Stimulated activated CD4-positive, alpha-beta T cell treated with anti-CD3 and anti-CD28 coated beads, Interleukin-12 subunit alpha, Interleukin-12 subunit beta, amount 100 ng/mL, for 48 hours (primary cell): ENCODE measurements at places on chromosomes 1 and 21.

- DNase-seq = no peak
These were observed 38.9 kb downstream of the MCOLN2 start for GRCh38 chr1:84957966-84958365.

- DNase-seq = no peak
These were observed 49.4 kb upstream of the BOLA1 start for GRCh38 chr1:149849947-149850360.

DNA sequence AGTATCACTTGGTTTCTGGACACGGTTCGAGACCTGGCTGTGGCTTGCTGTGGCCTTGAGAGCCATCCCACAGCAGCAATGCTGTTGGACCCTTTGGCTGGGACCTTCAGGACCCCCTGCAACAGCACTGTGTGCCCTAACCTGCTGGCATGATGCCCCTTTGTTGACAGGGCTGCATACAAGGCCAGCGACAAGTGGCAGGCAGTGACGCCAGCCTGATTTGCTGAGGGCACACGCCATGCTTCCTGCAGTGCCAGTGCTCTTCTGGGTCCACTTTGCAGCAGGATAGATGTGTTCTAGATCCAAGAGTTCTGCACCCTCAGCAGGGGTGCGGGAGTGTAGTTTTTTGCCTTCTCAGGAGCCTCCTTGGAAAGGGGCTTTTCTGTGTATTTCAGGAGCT is 32.8 kb downstream of the COQ8A start:
- DNase-seq = no peak

DNA sequence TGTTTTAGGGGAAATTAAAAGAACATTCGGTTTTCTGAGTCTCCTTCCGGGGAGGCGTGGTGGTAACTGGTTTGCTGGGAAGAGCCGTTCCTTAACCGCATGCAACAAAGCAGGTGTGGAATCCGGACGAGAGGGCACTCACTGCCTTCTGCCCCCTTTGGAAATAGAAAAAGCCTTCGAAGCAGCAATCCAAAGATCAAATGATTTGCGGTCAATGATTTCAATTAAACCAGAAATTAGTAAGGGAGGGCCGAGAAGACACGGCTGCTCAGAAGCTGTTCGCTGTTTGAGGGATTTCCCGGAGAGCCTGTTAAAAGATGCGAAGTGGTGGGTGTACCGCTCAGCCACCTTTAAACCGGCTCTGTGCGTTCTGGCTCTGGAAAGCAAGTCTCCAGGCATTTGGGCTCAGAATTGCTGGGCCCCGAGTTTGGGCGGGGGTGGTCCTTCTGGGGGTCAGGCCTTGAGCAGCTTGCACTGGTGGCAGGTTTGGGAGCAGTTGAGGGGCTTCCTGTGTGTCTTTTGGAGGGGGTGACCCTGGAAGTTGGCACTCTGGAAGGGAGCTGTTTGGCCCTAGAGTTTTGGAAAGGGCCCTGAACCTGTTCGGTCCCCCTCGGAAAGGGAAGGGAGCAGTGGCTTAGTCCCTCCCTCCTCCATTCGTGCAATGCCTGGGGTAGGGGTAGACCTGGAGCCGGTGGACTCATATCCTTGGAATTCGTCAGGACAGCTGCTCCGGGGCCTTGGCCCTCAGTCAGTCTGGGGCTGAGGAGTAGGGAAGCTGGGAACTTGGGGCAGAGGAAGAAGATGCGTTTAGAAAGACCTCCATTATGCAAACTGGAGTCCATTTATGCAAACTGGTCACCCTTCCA is 3.1 kb downstream of the SIM2 start:
- DNase-seq = no peak

DNA sequence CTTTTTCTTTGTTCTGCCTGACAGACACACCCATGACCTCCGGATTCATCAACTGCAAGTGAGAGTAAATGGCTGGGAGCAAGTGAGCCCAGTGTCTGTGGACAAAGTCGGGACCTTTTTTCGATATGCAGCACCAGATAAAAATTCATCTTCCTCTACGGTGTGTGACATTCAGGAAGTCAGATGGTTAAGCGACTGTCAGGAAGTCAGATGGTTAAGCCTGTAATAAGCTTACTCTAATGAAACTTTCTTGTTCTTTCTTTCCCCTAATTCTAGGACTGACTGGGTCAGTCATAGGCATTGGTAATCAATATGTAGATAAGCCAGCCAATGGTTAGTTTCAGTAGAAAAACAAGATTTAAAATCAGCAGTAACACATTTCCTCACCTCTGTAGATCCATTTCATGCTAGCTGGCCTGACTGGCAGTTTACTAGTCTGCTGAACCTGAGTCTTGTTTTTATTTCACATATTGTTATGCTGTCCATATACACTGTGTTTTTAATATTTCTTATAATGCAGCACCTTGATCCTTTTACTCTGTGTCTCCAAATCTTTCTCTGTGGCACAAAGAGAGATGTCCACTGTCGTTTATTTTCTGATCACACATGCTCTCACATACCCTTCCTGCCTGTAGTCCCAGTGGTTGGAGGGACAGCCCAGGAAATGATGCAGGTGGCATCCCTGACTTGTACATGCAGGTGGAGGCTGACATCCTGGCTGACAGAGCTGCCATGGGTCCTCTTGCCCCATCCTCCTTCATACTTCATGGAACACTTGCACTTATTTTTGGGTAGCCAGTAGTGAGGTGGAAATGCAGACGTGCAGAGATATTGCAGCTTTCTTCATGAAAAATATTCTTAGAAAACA is 115.8 kb downstream of the VPS13D start:
- no peak for DNase-seq

DNA sequence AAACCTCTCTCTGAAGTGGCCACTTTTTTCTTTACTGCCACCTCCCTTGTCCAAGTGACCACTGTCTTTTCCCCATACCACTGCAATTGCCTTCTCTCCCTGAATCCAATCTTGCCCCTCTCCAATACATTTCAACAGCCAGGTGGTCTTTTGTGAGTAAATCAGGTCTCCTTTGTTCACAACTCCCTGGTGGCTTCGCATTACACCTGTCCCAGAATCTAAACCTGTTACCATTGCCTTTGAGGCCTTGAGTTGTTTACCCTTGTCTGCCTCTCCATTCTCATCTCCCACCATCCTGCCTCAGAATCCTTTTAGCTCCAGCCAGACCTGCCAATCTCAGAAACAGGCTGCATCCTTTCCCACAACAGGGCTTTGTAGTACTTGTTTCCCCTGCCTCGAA is 21.8 kb upstream of the DYNLT5 start:
- no peak for DNase-seq

DNA sequence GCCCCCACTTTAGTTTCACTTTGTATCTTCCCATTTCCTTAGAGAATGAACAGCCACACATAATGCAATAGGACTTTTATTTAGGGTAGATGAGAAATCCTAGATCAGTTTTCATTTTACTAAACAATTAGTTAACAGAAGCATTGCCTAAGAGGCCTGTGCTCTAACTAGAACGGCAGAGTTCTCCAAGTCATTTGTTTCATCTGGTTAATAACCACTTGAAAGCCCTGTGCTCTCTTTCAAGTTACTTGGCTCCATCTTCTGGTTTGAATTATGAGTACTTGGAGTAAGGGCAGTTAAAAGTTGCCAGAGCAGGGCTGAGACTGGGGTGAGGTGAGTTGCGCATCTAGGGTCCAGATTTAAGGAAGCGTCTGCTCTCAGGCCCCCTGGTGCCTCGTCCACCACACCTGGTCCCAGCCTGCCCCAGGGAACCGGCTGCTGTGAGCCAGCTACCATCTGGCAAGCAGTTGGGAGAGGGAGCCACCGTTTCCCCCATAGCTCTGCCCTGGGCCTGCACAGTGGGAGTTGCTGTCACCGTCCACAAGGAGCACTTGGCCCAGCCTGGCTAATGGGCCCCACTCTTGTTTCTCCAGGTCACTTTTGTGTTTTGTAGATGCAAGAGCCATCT is 18.1 kb upstream of the SLC44A3 start:
- no peak for DNase-seq

DNA sequence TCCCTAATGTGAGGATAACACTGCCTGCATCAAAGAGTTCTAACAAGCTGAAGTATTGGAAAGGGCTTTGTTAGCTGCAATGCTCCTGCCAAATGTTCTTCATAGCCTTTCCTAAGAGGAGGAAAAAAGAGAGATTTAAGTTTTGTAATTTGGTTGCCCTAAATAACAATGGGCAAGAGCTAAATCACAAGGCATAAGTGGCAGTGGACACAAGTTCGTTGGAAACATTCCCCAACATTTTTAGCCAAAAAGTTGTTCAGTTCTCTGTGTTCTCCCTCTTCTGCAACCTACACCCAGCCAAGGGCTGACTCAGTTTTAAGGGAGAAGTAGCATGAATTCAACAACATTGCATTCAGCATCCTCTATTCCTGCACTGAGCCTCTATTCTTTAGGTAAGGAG is 2.6 kb upstream of the UQCRHL start:
- no peak for DNase-seq

DNA sequence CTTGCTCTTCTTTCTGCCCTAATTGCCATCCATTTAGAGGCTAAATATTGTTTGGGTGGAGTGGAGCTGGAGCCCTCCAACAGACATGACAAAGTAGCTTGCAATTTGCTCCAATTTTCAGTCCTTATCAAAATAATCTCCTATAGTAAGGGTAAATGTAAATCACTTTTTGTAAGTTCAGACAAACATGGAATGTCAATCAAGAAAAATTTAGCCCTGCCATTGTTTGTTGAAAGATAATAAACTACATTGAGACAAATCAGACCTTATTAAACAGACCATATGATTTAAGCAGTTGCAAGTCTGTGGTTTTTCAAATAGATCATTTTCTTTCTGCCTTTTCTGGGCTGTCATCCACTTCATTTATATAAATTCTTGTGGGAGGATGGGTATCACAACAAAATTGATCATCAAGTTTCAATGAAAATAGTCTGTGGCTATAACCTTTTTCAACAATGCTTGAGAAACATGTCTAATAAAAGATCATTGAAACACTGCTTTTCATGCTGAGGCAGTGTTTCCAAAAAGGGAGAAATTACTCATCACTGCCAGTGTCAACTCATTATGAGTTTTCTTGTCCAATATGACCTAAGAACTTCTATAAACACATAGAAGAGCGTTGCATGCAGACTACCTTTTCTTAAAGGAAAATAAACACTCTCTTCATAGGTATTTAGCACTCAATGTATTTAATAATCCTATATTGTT is 1152.0 kb upstream of the B3GALT2 start:
- DNase-seq = no peak

GRCh38 chr21:35381743-35382310 is 332.7 kb upstream of the RUNX1 start:
- DNase-seq = no peak

DNA sequence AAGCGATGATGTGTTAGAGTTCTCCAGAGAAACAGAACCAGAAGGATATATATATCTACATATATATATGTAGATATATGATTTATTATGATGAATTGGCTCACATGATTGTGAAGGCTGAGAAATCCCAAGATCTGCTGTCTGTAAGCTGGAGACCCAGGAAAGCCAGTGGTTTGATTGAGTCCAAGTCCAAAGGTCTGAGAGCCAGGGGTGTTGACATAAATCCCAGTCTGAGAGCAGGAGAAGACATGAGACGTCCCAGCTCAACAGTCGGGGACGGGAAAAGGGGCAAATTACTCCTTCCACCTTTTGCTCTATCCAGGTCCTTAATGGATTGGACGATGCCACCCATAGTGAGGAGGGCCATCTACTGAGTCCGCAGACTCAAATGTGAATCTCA is 126.6 kb downstream of the PRDM2 start:
- no peak for DNase-seq

DNA sequence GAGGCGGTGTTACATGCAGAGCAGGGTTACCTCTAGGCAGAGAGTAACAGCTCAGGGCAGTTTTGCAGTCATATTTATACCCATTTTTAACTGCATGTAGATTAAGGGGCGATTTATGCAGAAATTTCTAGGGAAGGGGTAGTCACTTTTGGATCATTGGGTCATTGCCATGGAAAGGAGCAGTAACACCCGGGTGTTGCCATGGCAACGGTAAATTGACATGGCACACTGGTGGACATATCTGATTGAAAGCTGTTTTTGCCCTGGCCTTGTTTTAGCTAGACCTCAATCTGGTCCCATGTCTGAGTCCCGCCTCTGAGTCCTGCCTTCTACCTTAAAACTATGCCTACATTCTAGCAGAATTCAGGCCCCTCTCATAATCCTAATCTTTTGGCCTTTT is 11.8 kb upstream of the USP1 start:
- DNase-seq = no peak

DNA sequence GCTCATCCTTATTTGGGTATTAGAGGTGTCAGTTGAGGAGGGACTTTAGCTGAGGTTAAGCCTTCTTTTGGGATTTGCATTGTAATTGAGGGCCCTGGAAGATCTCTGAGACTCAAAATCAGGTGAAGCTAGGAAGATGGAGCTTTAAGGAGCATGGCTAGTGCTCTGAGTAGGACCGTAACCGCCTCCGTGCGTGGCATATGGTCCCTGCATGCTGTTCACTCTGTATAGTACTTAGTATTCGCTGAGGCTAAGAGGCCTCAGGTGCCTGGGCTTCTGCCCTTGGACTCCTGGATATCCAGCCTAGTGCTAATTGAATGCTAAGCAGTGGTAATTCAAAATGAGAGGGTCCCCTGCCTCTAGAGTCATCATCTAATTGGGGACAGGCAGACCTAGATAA is 22.5 kb downstream of the NSUN4 start:
- no peak for DNase-seq

- DNase-seq = no peak
These were observed 45.7 kb upstream of the FOXD3 start for GRCh38 chr1:63276624-63277023.

GRCh38 chr1:196380316-196380715 is 227.9 kb downstream of the KCNT2 start:
- no peak for DNase-seq

DNA sequence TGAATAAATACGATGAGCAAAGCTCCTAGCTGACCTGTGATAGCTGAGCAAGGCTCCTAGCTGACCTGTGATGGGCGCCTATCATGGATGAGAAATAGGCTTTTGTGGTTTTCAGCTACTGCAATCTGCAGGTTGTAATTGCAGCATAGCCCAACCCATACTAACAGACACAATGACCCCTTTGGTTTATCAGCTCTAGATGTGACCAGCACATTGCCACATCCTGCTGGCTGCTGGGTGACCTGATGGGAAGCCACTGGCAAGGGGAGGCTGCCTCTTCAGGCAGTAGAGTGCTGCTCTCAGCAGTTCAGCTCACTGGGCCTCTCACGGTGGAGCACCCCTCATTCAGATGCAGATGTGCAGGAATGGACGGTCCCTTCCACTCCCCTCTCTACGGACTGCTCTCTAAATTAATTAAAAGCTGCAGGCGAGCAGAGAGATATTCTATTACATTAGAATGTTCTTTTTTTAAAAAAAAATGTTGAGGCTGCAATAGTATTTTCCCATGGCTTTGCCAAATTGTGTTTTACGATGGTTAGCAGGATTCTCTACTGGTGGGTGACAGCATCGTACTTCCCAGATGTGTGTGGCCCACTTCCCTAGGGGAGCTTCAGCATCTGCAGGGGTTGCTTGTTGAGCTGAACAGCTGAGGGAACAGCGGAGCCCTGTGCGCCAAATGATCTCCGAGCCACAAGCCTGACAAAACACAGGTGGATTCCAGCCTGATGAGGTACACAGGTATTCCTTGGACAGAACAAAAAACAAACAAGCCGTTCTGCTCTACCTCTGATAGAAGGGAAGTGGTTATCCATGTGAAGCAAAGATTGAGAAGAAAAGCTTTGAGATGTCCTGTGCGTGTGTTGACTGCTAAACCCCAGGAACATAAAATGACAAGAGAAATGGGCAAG is 65.0 kb downstream of the SYT6 start:
- DNase-seq = no peak
